Psoas muscle (tissue), 8 donors: ENCODE measurements at places on chromosomes 16 and 17.
A peak's percentile ranks its signal among the peaks of the same experiment; 100 is the strongest.

GRCh38 chr17:44687756-44688155 lies 1.8 kb downstream of the CCDC43 start:
- no peak for DNase-seq

DNA sequence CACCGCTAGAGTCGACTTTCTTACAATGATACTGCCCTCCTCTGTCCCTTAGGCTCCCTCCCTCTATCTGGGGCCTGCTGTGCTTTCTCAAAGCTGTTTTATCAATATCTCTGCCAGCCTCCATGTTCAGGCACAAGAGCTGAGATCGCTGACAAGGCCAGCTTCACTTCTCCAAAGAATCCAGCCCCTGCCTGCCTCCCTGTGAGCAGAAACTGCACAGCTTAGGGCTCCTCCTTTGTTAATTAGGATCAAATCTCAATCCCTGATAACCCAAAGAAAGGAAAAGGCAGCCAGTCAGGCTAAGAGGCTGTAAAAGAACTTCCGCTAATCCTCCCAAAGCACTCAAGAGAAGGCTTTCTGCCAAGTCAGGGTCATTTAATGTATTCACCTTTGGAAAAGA lies 616.0 kb upstream of the CDH11 start:
- DNase-seq, result no peak

- no peak for DNase-seq
Measured at GRCh38 chr17:33615861-33616260, 322.8 kb upstream of the ASIC2 start.

DNA sequence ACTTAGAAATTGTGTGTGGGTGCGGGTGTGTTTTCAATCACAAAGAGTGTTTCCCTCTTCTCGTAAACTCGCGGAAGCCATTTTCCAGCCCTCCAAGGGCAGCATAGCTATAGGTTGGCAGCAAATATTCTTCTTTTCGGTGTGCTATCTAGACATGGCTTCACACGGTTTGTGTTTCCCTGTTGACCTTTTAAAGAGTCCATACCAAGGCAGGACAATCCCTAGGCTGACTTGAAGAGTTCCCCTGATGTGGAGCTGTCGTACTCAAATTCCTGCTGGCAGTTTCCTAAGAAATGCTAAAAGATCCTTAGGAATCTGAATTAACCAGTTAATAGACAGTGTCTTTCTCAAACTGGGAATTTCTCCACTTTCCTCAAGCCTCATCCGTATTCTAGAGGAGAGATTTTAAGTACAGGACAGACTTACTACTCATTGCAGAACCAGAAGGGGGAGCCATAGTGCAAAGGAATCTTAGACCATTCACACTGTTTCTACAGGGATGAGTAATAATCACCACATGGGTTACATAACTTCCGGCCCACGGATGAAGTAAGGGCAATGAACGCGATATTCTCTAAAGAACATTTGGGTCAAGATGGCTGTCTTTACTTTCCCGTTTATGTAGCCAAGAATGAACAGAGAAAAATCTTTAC lies 288.6 kb upstream of the ELAC2 start:
- no peak for DNase-seq

- DNase-seq, result peak; percentile 77
Measured at GRCh38 chr17:4519361-4519788, 20.7 kb downstream of the SPNS2 start.

GRCh38 chr16:29834079-29834478 lies 13.8 kb downstream of the MVP start:
- no peak for DNase-seq

DNA sequence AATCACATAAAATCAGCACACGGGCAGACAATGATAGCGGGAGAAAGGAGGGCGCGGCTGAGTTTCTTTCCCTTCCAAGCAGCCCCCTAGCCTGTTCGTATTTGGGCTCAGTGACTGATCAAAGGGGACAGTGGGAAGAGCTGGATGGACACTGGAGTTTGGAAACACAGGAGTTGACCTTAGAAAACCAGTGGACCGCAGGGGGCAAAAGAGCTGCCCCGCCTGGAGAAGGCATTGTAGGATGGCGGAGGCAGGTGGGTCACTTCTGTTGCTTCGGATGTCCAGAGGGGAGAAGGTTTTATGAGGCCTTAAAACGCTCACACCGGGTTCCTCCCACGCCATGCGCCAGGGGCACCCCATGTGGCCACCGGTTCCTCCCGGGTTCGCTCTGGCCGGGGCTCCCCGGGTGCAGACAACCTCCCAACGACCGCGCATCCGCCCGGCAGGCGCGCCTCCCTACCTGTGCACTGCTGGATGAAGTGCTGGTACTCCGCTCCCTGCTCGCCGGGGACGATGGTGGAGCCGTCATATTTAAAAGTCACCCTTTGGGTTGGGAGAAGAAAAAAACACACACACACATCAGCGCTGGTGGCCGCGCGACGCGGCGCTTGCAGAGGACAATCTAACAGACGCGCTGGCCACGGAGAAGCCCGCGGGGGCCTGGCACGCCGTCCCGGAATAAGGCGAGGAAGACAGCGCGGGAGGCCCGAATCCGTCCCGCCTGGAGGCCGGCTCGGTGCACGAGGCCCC lies 662 bp downstream of the COTL1 start:
- peak; percentile 40 for DNase-seq

DNA sequence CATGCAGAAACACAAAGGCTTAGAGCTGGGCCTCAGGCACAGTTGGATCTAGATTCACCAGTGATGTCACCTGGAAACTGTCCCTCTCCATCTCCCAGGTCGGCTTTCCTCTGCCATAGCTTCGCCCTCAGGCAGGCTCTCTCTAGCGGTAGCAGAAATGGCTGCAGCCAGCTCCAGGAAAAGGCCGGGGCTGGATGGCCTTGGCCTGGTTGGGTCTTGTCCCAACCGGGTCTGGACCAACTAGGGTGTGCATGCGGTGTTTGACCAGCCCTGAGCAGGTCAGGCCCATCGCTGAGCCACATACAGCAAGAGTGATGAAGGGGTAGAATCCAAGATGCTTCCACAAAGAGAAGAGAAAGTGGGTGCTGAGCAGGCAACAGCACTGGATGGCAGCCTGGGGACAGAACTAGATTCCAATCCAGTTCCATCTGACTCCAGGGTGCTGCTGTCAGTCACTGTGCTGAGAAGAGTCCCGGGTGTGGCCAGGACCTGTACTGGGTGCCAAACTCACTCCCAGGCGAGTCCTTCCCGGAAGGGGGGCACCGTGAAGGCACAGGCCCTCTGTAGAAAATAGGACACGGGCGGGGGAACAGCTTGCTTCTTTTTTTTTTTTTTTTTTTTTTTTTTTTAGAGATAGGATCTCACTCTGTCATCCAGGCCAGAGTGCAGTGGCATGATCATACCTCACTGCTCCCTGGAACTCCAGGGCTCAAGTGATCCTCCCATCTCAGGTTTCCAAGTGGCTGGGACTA lies 51.8 kb downstream of the SOCS3 start:
- DNase-seq, result peak; percentile 76

DNA sequence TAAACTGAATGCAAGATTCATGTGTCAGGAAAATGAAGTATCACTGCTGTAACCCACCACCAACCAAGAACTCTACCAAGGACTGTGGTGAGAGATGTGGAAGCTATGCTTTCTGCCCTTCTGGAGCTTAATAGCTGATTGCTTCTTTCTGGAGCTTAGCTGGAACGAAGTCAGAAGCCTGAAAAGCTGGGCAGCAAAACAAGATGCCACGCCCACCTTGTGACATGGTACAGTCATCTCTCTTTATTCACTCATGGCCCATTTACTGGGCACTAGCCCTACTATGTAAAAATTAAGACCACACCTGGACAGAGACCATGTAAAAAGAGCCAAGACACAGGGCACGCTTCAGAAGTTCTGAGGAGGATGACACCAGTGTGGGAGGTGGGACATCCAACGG lies 48.1 kb downstream of the TEX2 start:
- DNase-seq, result no peak

- DNase-seq, result no peak
Measured at GRCh38 chr17:5665164-5665563, 80.9 kb upstream of the NLRP1 start.

DNA sequence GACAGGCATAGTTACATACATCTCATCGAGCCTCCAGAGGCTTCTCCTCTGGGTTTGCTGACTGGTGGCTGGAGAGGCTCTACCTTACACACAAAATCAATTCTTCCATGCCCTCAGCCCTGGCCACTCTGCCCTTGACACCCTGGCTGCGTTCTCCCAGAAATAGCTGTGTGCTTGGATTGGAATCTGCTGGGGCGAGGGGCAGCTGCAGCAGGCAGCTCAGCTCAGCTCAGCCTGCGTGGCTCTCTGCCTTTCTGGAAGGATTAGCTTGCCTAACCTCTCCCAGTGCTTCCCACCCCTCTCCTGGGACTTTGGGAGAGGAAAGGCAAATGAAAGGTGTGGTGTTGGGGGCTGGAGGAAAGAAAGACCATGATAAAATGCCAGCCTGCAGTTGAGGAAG lies 216.1 kb downstream of the ENGASE start:
- DNase-seq, result no peak

DNA sequence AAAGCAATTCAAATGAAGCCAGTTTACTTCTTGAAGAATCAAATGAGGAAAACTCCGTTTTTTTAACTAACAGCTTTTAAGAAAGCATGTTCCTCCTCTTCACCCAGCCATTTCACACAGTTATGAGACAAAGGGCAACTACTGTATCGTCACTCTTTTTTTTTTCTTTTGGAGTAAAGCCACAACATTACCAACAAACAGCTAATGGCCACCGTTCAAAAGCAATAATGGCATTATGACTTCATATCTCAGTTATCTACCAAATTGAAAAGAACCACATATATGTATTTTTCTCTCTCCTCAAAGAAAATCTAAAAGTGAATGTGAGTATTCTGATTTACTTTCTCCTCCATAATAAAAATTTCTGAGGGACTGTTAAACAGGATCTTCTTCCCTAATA lies 14.5 kb downstream of the GRB2 start:
- no peak for DNase-seq

DNA sequence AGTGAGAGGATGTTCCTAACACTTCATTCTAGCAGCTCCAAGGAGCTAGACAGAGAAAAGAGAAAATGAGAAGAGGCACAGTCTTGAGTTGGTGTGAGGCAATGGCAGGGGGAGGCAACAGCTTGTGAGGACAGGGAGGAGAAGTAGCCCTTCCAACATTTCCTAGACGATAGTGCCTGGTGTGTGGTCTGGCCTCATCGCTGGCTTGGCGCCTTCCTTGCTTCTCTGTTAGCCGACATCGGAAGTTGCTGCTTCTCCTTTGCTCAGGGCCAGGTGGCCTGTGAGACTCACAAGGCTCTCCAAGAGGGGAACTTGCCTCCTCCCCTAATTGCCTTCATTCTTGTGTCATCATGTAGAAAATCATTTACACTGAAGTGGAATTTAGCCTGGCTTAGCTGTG lies 208.7 kb downstream of the MAP2K4 start:
- no peak for DNase-seq

DNA sequence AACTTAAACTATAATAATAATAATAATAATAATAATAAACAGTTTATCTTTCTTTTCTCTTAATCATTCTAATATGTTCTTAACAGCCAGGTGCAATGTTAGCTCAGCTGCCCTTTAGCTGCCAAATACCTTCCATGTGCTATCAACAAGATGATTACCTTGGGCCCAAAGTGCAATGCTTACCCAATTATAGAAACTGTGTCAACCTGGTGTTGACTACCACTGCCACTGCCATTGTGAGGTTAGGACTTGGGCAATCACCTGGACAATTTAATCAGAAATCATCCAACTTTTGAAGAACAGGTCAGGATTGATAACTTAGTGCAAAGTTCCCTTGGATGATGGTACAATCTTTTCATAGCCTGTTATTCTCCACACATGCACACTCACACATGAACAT lies 371.8 kb upstream of the SALL1 start:
- DNase-seq, result no peak

DNA sequence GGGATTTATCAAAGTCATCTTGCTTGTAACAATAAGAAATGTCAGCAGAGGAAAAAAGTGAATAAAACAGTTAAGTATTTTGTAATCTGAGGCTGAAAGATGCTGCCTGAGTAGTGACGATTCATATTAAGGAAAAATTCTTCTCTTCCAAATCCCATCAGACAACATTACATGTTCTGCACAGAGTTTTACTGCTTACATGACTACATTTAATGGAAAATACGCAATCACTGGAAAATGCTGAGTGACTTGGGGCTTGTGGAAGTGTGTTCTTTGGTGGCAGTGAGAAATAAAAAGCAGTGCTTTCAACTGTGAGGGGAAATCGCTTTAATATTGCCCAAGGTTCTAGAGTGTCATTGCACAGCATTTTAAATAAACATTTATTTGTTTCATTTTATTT lies 1025.2 kb upstream of the GOT2 start:
- no peak for DNase-seq

DNA sequence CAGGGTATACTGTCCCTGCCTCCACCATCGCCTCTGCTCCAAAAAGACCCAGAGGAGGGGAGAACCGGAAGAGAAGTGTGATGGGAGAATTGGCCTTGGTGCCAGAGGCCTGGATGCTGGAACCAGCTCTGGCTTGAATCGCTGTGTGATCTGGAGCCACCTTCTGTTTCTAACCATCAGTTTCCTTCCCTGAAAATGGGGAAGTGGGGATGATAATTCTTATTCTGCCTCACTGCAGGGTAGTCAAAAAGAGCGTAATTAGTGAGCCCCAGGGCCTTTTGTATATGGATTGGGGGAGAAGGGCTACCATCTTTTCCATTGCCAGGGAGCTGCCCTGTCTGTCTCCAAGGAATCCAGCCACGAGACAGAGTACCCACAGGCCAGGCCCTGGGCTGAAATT lies 52.2 kb downstream of the CCT6B start:
- no peak for DNase-seq

GRCh38 chr16:84888450-84888849 lies 68.7 kb downstream of the CRISPLD2 start:
- DNase-seq, result no peak

GRCh38 chr17:68178831-68179230 lies 69.0 kb upstream of the AMZ2 start:
- no peak for DNase-seq
